ENCODE measurements at places on chromosomes 7 and 10.

GRCh38 chr10:7233259-7233991, 177.4 kb downstream of the SFMBT2 start:
- no peak for DNase-seq

- DNase-seq: no peak
These were observed 961.5 kb downstream of the PCDH15 start for GRCh38 chr10:53839440-53840039.

GRCh38 chr7:107836237-107837144, 33.5 kb upstream of the SLC26A3 start:
- DNase-seq: no peak

GRCh38 chr7:41786404-41786803, 83.5 kb upstream of the INHBA start:
- DNase-seq: no peak

GRCh38 chr7:81618396-81619014, 151.3 kb downstream of the HGF start:
- DNase-seq: no peak

DNA sequence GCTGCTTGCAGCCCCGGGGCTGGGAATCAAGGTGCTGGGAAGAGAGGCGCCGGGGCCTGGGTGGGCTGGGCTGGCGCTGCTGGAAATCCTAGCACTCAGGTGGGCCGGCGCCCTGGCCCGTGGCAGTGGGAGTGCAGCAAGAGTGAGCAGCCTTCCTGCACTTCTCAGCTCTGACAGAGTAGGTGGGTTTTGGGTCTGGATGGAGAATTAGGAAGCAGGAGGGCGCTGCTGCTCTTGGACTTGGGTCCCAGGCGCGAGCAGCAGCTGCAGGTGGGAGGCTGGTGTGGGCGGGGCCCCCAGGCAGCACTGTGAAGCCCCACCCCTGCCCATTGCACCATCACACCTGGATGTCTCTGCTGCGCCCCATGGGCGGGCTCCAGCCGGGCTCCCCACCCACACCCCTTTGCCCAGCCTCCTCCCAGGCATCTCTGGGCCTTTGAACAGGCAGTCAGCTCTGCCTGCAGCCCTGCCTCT, 6.0 kb downstream of the BRI3 start:
- DNase-seq: no peak

- no peak for DNase-seq
These were observed 27.7 kb upstream of the TLX1 start for GRCh38 chr10:101103430-101103829.
